Urothelium cell line (cell line): ENCODE measurements at places on chromosomes 16 and 17.
A peak's percentile ranks its signal among the peaks of the same experiment; 100 is the strongest.

DNA sequence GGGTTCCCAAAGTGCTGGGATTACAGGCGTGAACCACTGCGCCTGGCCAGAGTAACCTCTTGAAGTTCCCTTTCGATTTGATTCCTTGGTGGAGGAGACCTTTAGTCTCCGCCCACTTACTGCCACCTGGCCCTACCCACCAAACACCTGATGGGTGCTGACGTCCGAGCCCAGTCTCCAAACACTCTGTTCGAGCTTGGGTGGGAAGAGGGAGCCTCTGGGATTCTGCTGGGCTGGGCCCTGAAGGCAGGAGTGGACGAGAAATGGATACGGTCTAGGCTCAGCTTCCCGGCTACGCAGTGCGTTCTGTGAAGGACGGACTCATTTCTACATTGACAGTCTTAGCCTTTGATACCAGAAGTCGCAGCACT, 870 bp upstream of the ITGA3 start:
- peak; percentile 59 for DNase-seq

GRCh38 chr16:21971856-21972255, 18.7 kb downstream of the UQCRC2 start:
- no peak for DNase-seq

DNA sequence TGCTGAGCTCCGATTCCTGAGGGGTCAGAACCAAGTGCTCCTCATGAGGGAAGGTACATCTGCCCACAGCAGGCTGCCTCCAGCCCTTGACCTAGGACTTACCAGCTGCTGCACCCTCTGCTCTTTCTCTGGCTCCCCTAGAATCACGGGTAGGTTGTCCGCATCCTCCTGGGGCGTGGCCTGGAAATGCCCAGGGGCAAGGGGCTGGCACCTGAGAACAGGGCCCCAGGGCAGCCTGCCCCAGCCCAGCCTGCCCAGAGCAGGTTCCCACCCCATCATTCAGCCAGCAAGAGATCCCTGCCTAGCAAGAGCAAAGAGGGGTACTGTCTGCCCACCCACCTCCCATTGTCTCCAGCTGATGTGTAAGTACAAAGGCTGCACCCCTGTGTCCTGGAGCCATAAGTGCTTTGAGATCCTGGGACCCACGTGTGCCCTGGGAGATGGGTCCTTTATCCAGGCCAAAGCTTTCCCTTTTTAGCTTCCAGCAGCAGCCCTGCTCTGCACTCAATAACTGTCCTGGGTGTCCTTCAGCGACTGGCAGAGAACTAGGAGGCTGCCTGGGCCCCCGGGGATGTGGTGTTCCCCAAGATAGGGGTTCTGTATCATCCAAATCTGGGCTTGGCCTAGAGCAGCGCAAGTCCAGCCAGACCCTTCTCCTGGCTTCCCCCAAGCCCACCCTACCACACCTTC, 5.1 kb downstream of the TSPOAP1 start:
- no peak for DNase-seq

DNA sequence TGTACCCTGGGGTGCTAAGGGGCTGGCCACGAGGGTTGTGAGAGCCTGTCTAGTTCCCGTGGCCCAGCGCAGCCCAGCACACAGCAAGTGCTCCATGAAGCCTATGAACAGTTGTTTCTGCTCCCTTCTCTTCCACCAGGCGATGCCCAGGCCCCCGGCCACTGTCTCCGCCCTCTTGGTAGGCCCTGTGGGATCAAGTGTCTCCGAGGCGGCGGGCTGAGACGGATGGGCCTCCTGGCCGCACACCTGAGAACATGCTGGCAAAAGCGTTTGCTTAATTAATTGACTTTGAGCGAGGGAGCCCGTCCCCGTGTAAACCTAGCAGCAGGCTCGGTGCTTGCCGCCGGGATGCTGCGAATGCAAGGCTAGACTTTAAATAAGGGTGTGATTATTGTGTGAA, 129.7 kb upstream of the GSE1 start:
- DNase-seq = no peak

DNA sequence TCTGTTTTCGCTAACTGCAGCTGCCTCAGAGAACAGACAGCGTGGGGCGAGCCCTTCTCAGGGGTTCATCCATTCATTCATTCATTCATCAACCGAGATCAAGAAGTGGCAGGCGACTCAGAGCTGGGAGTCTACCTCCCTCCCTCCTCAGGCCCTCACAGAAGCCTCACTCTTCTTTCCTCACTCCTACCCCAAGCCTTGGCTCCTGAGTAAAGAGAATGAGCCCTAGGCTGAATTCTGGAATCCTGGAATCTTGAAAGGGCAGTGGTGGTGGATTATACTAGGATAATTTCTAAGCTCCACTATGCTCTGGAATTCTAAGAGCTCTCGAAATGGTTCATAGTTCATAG, 2.3 kb upstream of the DLX3 start:
- DNase-seq = no peak

DNA sequence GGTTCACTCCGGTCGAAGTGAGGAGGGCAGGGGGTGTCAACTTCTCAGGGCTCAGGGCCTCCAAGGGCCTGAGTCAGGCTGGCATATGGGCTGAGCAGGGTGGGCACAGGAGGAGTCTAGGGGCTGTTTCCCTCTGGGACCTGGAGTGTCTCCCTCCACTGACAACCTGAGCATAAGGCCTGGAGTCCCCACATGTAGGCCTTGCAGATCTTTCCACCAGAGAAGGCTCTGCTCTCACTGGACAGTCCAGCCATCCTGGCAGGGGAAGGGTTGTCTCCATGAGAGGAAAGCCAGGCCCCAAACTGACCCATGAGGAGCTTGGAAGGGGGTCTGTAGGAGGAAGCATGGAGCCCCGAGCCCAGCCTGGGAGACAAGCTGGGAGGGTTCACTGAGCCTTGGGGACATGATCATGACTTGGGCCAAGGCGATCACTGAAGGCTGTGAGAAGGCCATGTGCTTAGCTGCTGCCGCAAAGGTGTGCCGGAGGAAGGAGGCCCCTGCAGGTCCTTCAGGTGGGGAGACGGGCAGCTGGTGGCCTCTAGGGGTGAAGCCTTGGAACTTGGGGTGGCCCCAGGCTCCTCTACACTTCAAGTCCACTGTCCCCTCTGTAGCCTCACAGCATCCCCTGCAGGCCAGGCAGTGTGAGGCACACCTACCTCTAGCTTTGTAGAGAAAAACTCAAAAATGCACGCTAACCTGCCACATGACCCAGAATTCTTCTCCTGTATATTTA, 9.9 kb downstream of the CMTM2 start:
- DNase-seq = no peak

GRCh38 chr16:69311533-69312387, 610 bp downstream of the VPS4A start:
- peak; percentile 45 for DNase-seq

GRCh38 chr16:11259655-11260595, 3.9 kb upstream of the SOCS1 start:
- no peak for DNase-seq

DNA sequence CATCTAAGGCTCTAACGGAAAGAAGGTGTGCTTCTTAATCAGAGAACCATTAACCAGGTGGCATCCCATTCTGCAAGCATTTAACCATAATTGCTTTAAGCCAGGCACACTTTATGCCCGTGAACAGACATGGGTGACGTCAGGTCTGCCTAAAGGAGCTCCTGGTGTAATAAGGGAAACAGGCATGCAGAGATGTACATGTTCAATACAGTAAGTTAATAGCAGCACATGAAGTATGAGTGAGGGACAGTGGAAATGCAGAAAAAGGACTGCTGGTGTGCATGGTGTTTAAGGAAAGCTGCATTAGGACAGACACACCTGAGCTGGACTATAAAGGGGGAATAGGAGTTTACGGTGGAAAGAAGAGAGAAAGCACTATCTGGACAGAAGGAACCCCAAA, 18.6 kb downstream of the DYNLRB2 start:
- DNase-seq = no peak

GRCh38 chr17:55368706-55369105, 52.9 kb downstream of the MMD start:
- DNase-seq = no peak

GRCh38 chr16:88455610-88456355, 2.7 kb downstream of the ZFPM1 start:
- DNase-seq = no peak

DNA sequence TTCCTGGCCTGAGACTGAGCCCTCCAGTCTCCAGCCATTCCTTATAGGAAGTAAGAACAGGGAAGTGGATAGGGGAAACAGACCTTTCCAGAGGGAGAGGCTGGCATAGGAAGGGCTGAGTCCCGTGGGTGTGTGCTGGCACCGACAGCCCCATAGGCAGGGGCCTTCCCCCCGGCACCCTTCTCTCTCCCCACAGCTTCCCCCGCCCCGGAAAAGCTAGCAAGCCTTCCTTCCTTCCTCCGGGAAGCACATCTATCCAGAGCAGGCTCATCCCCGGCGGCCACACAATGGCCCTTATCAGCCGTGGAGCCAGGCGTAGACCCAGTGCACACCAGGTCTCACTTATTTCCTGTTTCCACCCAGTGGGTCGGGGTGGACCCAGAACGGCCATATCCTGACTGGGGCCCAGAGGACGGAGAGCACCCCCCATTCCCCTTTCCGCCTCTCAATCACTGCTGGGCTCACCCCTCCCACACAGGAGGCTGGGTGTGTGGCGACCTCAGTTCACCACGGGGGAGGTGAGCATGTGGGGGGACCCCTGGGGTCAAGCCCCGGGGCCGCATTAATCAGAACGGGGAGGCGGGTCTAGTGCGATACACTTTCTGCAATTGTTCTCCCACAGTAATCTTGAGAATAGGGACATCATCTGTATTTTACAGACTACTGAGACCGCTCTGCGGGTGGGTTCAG, 950 bp upstream of the MYO1C start:
- DNase-seq = no peak

GRCh38 chr17:16911141-16911937, 60.6 kb downstream of the TNFRSF13B start:
- DNase-seq = no peak
